Activated CD8-positive, alpha-beta memory T cell treated with anti-CD3 and anti-CD28 coated beads for 24 hours (primary cell): ENCODE measurements at places on chromosomes 1 and 21.

- no peak for DNase-seq
Measured at GRCh38 chr21:24781146-24781545, 826.1 kb downstream of the MRPL39 start.

DNA sequence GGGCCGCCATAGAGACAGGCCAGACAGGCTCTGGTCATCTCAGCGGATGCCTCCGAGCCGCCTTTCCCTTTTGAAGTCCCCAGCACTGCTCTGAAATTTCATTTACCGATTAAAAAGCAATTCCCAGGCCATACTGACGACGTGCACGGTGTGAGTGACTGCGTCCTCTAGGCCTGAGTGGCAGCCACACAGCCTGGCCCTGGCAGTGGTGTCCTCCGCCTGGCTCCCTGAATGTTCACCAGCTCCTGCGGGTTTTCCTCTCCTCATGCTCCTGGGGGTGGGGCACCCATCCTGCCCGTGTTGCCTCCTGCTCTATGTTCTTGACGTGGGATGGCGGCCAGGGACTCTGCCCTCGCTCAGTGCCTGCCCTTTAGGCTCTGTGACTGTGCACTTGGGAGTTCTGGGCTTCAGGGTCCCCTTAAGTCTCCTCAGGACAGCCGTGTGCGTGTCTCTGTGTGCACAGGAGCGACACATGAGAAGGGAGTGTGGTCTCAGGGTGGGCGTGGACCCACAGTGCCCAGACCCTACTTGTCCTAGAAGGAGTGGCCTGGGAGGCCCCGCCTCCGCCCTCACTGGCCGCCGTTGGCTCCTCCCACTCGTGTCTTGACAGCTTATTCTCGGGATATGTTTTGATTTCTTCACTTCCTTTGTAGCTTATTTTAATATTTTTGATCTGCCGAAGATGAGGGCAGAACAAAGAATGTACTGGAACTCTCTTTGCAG lies 3.6 kb downstream of the SKI start:
- peak; percentile 83 for DNase-seq

GRCh38 chr1:84133479-84133878 lies 10.6 kb upstream of the PRKACB start:
- DNase-seq = no peak

GRCh38 chr1:88680911-88681622 lies 3.0 kb upstream of the PKN2 start:
- no peak for DNase-seq
